HT-29 (cell line): ENCODE measurements at places on chromosomes 7 and 10. TPM values are rescaled to one million over a fixed set of nuclear protein-coding genes. Genes with fewer than 3 reads are reported as not detected.

CYP3A4 gene
- not detected in 2 replicates for total RNA-seq

CTNNA3 gene
- total RNA-seq = not detected in 2 replicates

POMZP3 gene
- 7.6 and 9.9 TPM in 2 replicates for total RNA-seq

PKD1L1 gene
- total RNA-seq = not detected in 2 replicates

COX15 gene
- 18.2 and 20.1 TPM in 2 replicates for total RNA-seq

GRM3 gene
- not detected in 2 replicates for total RNA-seq

PTCD1 gene
- total RNA-seq = 18.2 and 22.3 TPM in 2 replicates

TMEM225B gene
- total RNA-seq = 0.05 TPM in 1 of 2 replicates, not detected in the other
